ENCODE measurements at places on chromosomes 7 and 10.

GRCh38 chr10:49157229-49157628 lies 23.4 kb upstream of the FAM170B start:
- DNase-seq, result no peak

- no peak for DNase-seq
These were observed 51.9 kb downstream of the CFTR start for GRCh38 chr7:117531595-117532244.

GRCh38 chr10:114394531-114394930 lies 9.8 kb downstream of the AFAP1L2 start:
- no peak for DNase-seq

GRCh38 chr10:35251373-35252100 lies 84.8 kb upstream of the CCNY start:
- DNase-seq, result no peak

GRCh38 chr10:19169041-19169440 lies 120.4 kb downstream of the MALRD1 start:
- no peak for DNase-seq

GRCh38 chr10:50361946-50362345 lies 110.6 kb upstream of the ASAH2 start:
- DNase-seq, result no peak

DNA sequence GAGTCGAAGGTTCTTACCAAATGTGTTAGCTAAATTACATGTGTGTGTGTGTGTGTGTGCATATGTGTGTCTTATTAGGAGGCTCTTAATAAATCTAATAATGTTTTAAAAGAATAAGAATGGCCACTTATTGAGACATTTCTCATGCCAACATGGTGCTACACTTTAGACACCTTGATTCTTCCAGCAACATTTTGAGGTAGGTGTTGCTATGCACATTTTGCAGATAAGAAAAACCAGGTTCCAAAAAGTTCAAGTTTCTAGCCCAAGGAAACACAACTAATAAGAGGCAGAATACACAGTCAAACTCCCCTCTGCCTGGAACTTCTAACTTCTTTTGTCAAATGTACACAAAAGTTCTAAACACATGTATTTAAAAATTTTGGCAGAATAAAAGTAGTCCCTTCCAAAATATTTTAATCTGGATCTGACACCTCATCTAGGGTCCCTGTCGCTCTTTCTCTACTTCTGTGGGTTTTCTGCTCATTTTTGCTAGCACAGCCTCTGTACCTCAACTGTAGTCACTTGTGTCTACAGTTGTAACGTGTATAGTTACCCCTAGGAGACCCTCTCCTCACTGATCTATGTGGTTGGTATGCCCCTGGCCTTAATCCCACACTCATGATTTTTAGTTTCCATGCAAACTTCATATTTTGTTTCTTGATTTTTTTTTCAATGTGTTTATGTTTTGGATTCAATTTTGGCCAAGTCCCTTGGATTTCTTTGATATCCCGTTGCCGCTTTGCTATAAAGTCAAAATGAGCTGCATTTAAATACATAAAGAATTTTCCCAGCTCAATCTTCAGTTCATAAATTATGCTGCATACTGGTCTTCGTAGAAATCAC lies 4.3 kb downstream of the ANKRD1 start:
- DNase-seq, result no peak

DNA sequence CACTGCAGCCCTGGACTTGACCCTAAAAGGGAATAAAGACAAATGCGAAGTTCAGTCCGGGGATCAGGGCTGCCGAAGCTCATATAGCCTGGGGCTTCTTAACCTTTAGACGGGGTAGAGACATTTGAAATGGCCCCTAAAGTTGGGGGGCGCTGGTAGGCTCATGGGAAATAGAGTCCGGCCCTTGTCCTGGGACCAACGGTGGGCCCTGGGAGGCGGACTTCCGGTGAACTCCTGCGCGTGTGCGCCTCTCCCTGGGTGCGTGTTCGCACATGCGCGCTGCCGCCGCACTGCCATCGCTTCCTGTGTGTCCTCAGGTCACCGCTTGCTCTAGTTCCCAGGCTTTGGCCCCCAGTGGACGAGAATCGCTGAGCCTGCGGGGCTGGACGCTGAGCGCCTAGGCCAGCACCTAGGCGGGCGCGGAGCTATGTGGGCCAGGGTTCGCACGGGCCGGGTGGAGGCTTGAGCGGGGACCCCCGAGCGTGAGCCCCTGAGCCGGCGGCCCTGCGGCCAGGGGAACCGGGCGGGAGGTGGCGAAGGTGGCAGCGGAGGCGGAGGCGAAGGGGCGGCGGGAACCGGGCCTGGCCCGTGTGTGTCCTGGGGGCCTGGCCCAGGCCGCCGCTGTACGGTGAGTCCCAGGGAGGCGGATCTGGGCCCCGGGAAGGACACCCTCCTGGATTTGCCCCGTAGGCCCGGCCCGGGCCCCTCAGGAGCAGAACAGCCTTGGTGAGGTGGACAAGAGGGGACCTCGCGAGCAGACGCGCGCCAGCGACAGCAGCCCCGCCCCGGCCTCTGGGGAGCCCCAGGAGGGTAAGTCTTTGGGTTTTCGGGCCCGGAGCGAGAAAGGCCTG lies 23.0 kb upstream of the ZNF12 start:
- DNase-seq, result peak; percentile 89

DNA sequence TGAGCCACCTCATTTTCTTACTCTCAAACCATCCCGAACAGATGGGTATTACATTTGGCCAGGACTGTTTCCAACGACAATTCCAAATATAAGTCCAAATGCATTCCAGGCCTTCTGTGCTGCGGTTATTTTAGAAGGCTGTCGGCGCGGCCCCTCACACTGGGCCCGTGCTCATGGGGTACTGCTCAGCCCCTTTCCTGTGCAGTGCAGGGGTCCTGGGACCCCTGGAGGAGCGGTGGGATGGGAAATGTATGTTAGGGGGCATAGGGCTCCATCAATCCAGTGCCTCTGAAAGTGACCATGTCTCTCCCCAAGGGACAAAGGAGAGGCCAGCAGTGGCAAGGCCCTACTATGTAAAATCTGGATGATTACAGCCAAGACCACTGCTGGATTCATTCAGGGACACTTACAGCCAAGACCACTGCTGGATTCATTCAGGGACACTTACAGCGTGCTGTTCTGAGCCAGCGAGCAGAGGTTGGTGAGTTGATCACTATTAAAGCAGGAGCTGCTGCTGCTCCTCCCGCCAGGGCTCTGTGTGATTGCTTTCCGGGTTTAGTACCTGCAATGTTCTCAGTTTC lies 66.3 kb downstream of the CHST15 start:
- no peak for DNase-seq

DNA sequence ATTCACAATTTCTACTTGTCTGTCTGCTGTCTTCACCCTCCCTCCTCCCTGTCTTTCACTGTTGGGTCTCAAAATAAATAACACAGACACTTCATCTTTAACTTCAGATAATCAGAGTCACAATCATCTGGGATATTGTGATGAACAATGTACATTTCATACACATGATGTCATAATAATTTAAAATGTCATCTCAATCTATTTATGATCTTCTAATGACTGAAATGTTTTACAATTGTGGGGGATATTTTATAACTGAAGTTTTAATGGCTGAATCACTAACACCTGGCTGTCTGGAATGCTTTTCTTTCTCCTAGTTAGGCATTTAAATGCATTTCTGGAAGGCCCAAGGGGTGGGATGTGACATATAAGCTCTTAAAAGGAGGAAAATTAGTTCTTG lies 859.8 kb downstream of the LRMDA start:
- no peak for DNase-seq

DNA sequence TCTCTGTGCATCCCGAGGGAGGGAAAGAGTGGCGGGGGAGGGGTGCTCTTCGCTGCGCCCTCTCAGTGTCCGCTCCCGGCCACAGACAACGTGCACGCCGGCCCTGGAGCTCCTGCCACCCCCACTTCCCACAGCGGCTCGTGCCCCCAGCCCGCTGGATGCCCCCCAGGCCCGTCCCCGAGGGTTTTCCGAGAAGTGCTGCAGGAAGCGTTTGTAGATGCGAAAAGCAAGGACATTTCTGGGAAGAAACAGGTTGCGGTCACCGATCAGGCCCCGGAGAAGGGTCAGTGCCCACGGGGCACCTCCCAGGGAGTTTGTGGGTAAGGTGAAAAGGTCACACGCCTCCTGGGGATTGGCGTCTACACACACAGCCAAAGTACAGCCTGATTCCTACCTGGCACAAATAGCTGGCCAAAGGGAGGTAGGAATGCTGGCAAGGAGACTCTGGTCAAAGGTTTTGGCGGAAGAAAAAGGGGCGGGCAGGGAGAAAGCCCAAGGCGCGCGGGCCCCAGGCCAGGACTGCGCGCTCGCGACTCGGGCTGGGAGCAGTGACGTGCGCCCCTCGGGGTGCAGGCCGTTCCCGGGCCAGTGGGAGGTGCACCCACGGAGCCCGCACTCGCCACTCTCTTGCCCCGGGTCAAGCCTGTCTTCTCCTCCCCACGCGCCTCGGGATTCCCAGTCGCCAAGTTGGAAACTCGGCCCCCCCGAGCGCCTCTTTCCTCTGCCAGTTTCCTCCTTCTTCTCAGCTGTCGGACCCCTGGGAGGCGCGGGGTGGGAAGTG lies 1.5 kb upstream of the NRP1 start:
- no peak for DNase-seq

DNA sequence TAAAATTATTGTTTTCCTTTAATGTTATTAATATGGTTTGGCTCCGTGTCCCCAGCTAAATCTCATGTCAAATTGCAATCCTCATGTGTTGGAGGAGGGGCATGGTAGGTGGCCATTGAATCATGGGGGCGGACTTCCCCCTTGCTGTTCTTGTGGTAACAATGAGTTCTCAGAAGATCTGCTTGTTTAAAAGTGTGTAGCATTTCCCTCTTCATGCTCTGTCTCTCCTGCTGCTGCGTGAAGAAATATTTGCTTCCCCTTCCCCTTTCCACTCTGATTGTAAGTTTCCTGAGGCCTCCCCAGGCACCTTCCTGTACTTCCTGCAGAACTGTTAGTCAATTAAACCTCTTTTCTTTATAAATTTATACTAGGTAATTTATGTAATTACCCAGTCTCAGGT lies 27.5 kb downstream of the VIM start:
- no peak for DNase-seq

DNA sequence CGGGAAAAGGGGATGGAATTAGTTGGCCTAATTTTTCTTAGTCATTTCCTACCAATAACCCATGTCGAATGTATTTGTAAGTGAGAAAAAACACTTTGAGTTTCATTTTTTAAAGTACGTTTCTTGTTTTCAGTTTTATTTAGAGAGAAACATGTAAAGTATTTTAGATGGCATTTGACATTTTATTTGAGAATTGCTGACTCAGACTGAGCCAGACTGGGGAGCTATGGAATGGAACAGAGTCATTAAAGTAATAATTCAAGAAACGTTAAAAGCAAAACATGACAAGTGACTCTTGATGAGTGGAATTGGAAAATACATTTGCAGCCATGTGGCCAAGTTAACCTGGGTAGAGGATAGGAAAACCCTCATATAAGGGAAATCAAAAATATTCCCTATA lies 286.1 kb upstream of the NPSR1 start:
- DNase-seq, result no peak

- no peak for DNase-seq
These were observed 39.8 kb upstream of the POM121L12 start for GRCh38 chr7:52995676-52996075.

DNA sequence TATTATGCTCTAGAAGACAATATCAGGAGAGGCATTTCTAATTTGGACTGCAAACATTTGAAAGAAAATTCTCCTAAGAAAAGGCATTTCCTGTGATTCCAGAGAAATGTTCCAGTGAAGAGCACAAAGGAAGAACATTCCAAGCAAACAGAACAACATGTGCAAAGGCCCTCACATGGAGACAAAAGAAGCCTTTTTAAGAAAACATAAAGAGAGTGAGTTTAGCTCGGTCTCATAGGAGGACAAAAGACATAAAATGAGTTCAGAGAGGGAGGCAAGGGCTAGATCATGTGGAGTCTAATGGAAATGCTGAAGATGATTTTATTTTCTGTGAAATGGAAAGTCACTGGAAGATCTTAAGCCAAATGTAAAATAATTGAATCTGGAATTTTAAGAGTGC lies 269.8 kb upstream of the HGF start:
- DNase-seq, result no peak

- no peak for DNase-seq
These were observed 66.6 kb downstream of the MTPN start for GRCh38 chr7:135910393-135911036.

DNA sequence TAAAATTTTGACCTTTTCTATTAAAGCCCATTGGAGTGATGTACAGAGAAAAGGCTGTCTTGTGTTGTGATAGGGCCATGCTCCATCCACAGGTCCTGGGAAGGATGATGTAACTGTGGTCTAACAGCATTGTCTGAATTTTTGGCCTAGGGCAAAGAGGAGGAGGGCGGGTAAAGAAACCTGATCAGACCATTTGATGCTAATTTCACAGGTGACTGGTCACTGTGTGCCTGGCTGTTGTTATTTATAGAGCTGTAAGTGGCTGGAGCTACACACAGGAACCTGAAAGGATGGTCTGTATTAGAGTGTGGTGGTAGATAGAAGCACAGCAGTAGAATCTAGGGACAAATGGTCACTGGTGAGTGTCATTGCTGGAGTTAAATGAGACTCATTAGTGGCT lies 182.1 kb downstream of the AUTS2 start:
- DNase-seq, result no peak

DNA sequence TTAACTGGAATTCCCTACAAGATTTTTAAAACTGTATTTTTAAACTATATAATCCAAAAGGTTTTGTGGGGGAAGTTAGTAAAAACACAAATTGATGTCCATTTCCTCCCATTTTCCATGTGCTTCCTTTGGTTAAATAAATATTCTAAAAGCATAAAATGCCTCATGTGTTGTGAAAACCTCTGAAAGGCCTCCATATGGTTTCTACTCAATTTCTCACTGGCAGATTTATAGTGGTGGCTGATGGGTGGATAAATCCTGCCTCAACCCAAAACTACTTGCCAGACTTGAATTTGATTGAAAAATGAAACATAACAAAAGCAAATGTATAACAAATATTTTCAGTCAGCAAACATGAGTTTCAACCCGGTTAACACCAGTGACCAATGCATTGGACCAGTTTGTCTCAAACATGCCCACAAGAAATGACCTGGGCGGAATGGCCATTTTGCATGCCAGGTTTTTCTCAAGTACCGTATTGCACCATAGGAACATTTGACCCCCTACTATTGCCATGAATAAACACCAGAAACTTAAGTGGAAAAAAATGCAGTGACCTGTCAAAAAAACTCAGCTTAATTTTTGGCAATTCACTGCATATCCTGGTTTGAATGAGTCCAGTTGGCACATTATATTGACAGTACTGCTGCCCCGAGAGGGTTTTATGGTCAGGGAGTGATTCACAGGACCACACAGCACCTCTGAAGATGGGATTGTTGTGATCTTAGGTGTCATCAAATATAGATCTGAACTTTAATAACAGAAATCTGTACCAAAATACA lies 454.6 kb upstream of the ANKRD30A start:
- no peak for DNase-seq

- DNase-seq, result no peak
These were observed 50.8 kb downstream of the RBM20 start for GRCh38 chr10:110694820-110695538.
